ENCODE measurements at places on chromosomes 12 and 14.
A peak's percentile ranks its signal among the peaks of the same experiment; 100 is the strongest.

GRCh38 chr14:21860172-21860571, 186.6 kb upstream of the OR4E1 start:
- DNase-seq, result no peak

- peak; percentile 57 for DNase-seq
Observed at GRCh38 chr14:66070542-66071319, 415.4 kb upstream of the CCDC196 start.

DNA sequence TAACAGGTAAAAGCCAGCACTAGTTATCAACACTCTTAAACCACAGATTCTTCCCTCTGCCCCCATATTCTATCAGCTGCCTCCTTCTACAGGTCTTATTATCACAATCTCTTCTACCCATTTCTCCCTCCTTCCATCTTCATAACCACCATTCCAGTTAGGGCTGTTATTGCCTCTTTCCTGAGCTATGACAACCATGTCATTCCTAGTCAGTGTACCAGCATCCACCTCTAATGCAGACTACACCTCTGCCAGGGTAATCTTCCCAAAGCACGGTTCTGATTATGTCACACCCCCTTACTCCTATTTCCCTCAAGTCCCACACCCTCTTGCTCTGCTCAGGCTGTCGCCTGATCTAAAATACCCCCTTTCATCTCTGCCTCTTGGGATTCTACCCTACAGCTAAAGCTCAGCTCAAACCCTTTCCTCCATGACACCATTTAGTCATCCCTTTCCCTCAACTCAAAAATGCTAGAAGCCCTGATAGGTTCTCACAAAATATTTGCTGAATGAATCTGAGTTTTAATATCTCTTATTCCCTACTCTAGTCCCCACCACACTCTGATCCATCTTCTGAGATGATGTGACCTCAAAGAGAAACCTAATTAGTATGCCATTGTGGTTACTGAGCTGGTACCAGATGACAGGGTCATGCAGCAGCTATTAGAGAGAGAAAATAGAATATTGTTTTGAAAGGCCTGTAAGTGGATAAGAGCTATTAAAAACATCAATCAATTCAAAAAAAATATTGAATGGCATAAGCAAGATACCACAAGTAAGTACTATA, 11.7 kb downstream of the RACGAP1 start:
- DNase-seq, result no peak

DNA sequence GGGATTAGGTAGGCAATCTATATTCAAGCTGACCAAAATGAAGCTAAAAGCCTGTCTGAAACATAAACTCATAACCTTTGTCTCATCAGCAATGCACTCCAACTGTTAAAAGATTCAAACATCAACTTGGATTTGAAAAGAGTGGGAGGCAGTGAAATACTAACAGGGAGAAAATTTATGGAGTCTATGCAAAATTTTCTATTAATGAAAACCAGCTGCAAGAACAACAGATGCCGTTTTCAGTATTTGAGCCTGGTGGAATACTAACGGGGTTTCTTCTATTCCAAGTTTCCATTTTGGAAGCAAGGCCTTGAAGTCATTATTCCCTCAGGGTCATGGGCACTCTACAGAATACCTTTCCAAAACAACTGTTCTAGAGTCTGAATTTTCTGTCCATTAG, 88.3 kb downstream of the LRP6 start:
- DNase-seq, result no peak

GRCh38 chr12:28568118-28568517, 377.9 kb downstream of the CCDC91 start:
- DNase-seq, result no peak

GRCh38 chr14:67514203-67514607, 18.9 kb upstream of the PLEKHH1 start:
- DNase-seq, result no peak

DNA sequence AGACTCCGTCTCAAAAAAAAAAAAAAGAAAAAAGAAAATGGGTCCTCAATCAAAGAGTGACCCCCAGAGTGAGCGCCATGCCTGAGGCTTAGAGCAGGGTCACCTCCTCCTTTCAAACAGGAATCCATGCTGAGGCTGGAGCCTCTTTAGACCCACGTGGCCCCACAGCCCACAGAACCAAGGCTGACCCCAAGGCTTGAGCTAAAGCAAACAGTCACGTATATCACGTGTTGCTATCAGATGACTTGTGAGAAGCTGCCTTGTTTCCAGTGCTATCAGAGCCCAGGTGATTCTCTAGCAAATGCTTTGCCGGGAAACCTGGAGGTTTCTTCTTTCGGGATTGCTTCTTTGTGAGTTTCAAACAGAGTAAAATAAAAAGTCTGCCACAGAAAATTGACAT, 31.7 kb upstream of the DYNC1H1 start:
- no peak for DNase-seq

DNA sequence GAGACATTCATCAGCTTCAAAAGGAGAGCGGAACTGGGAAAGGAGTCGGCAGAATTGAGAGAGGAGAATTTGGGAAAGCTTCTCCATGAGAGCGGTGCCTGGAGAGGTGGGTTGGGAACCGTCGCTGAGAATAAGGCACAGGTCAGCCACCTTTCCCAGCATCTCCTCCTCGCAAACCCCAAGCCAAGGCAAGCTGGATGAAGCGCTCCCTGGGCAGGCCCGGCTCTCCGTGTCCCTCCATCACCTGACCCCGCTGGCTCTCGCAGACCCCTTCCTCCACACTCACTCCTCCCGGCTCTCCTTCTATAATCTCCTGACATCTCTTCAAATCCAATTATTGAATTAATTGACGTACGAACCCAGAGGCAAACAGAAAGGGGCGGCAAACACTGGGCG, 18.9 kb upstream of the ATP5MC2 start:
- no peak for DNase-seq

DNA sequence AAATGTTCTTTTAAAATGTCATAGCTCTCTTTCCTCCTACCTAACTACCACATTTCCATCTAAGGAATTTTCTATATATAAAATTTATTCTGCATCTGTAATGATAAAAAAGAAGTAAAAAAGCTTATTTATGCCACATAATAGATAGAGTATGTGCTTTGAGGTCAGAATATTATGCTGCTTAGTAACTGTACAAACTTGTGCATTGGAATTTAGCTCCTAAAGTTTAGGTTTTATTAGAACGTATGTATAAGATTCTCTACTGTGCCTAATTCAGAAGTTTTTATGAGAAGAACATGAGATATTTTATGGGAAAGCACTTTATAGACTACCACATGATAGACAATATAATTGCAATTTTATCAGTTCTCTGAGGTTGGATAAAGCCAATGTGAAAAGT, 384.6 kb downstream of the SLC16A7 start:
- DNase-seq, result no peak

- DNase-seq, result no peak
Observed at GRCh38 chr12:123061441-123062205, 81.1 kb downstream of the ARL6IP4 start.

- DNase-seq, result no peak
Observed at GRCh38 chr14:76430017-76430416, 54.1 kb downstream of the ESRRB start.

GRCh38 chr12:93974252-93974651, 174.1 kb upstream of the PLXNC1 start:
- DNase-seq, result no peak

- DNase-seq, result no peak
Observed at GRCh38 chr12:114291389-114292060, 114.4 kb downstream of the TBX5 start.

DNA sequence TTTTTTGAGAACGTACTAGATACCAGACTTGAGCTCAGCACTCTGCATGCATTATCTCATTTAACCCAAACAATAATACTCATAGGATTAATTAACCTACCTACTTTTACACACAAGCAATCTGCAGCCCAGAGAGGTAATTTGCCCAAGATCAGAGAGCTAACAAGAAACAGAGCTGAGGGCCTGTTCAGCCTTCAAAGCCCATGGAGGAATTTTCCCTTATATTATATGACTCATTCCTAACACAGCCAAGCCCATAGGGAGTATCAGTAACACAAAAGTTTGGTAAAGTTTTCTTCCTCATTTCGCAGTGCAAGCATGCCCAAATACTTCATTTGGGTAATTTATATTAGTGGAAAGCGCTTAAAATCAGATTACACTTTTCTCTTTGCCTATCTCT, 94.7 kb downstream of the GALC start:
- DNase-seq, result no peak

GRCh38 chr14:93978735-93979134, 2.4 kb upstream of the ASB2 start:
- DNase-seq, result no peak

GRCh38 chr12:21665816-21666215, 8.2 kb upstream of the LDHB start:
- no peak for DNase-seq

- DNase-seq, result no peak
Observed at GRCh38 chr12:38601949-38602348, 285.4 kb downstream of the ALG10B start.

GRCh38 chr12:59005193-59005955, 85.1 kb upstream of the LRIG3 start:
- no peak for DNase-seq

GRCh38 chr12:51528852-51529650, 62.0 kb upstream of the SCN8A start:
- no peak for DNase-seq

GRCh38 chr12:52771088-52771487, 6.1 kb downstream of the KRT76 start:
- no peak for DNase-seq

DNA sequence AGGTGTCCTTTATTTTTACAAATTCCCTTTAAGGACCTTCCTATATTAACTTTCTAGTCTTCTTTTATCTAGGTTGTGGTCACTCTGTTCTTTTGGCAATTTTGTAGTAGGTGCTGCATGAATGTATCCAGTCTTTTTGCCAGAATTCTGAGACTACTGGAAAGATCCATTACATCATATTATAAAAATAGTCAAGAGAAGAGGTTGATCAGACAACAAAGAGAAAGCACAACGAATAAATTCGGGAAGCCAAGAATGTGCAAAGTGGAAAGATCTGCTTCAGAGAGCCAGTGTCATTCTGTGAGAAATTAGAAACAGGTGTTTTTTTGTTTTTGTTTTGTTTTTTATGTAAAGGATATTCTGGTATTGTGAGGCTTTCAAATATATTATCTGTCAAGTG, 15.8 kb upstream of the SLC16A7 start:
- no peak for DNase-seq

DNA sequence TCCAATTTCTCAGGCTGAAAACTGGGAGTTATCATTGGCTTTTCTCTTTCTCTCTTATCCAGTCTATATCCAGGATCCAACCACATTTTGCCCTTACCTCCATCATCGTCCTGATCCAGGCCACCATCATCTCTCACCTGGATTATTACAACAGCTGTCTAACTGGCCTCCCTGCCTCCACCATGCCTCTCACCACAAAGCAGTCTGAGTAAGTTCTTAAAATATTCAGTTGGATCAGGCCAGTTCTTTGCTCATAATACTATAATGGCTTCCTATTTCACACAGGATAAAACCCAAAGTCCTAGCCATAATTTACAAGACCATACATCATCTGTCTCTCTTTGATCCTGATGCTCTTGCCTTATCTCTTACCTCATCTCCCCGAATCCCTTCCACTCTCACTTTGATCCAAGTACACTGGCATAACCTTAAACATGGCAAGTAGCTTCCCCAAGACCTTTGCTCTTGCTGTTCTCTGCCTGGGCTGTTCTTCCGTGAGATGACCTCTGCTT, 133.4 kb upstream of the RAP1B start:
- no peak for DNase-seq

GRCh38 chr12:89278169-89278568, 74.1 kb downstream of the DUSP6 start:
- no peak for DNase-seq

GRCh38 chr14:99873653-99874052, 80.4 kb downstream of the EML1 start:
- no peak for DNase-seq

DNA sequence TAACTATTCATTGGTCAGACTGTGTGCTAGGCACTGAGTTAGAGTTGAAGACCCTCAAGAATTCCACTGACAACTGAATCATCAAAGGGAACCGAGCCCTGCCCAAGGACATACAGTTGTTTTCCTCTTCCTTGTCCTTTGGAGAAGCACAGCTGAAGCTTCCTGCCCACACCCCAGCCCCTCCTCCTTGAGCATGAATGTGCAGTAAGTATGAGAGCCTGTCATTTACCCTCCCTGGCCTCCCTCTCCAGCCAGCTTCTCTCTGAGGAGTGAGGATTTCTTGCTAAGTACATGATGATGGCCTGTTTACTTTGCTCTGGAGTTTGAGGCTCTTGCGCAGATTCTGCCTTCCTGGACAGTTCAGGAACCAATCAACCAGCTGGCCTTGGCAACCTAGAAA, 235.2 kb downstream of the CACNA1C start:
- DNase-seq, result no peak

- no peak for DNase-seq
Observed at GRCh38 chr12:128906485-128907137, 53.3 kb downstream of the GLT1D1 start.

GRCh38 chr14:60878121-60878520, 102.8 kb downstream of the TRMT5 start:
- no peak for DNase-seq

- no peak for DNase-seq
Observed at GRCh38 chr14:86847140-86847539, 1145.8 kb downstream of the GALC start.

DNA sequence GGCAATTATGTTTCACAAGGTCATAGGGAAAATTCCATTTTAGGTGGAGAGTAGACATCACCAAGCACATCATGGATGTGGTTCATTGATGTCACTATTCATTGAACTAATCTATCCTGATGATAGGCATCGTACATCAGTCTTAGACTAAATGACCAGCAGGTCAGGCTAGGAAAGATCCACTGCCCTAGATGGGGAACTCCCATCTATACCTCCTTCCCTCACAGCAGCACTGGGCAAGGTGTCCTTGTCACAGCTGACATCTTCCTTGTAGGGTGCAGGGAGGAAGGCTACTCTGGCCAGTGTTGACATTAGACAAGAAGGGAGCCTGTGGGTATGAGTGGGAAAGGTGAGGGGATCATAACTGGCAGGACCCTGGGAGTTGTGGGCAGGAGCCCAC, 63.8 kb upstream of the CAPRIN2 start:
- DNase-seq, result no peak

DNA sequence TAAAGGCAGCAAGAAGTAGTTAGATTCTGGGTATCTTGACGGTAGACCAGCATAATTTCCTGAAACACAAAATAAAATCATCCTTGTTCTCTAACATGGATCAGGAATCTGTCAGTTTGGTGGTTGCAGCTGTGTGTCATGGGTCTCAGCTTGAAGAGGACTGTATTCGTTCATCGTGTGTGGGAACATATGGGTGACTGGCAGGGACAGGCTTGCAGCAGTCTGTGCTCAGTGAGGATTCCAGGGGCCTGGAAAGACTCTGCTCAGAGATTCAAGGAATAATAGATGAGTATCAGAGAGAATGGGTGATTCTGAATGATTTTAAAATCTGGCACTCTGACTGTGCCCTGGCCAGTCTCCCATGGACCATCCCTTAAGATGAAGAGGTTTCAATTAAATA, 421.6 kb downstream of the APAF1 start:
- no peak for DNase-seq

GRCh38 chr14:80315681-80316080, 104.4 kb upstream of the DIO2 start:
- DNase-seq, result no peak

GRCh38 chr12:121968876-121969275, 50.5 kb downstream of the CFAP251 start:
- no peak for DNase-seq

- DNase-seq, result no peak
Observed at GRCh38 chr12:32400114-32400672, 835 bp downstream of the FGD4 start.
